NCI-H748 treated with DMSO at 0.1 percent for 48 hours (cell line): ENCODE measurements at places on chromosomes 6 and 20.

- peak; percentile 7 for DNase-seq
Observed at GRCh38 chr20:50790651-50791277, 4.1 kb upstream of the BCAS4 start.

GRCh38 chr20:4056880-4057279, 41.5 kb upstream of the RNF24 start:
- no peak for DNase-seq

DNA sequence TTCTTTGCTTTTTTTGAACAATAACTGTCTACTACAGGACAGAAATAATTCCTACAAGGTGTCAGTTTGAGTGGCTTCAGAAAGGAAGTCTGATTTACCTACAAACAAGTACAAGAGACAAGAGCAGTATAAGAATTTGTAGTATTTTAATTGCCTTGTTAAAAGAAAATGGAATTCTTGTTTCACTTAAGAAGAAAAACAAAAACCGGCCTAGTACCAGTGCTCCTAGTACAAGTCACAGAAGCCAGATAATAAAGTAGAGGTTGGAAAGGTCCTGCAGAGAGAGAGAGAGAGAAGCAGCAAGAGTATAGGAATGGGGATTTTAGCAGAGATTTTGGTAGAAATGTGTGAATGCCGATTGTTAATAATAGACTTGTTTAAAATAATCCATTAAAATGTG, 6.4 kb downstream of the TAB2 start:
- no peak for DNase-seq

DNA sequence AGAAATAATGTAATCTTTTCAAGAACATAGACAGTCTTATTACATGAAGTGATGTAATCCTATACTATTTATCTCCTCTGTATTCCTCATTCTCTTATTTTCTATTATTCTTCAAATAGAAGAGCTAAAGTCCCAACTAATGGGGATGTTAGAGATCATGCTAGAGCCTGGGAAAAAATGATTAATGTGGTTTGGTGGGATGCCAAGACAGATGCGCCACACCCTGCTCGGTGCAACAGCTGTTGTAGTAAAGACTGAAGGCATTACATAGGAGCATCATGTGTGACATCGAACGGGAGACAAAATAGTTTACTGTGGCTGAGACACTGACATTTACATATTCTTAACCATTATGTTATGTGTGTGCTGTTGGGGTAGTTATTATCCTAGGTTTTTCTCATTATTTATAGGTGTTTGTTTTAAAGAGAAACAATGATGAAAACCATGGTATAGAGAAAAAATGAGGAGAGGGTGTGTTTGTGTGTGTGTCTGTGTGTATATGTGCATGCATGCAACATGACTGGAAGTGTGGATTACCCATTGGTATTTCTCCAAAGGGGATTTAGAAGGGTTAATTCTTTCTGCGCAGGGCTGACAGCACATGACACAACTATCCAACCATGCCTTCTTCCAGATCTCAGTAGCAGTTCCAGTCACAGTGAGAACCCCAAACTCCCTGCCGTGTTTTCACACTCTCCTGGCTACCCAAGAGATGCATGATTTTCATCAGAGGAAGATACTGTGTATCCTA, 155.3 kb downstream of the EYA4 start:
- DNase-seq: peak; percentile 47

DNA sequence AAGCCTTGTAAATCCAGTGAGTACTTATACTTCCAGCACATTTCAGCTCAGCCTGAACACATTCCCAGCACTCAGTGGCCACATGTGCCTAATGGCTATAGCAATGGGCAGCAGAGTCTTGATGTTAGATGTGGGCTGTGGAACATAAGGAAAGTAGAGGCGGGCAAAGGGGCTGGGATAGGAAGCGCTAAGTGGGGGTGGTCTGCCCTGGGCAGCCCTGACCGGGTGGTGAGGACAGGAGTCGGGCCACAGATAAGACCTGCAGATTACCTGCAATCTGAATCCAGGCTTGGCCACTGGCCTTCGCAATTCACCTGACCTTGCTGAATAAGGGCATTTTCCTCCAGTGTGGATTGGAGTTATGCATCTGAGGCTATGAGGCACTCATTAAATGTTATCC, 11.1 kb upstream of the HMGA1 start:
- no peak for DNase-seq

- DNase-seq: no peak
Observed at GRCh38 chr6:13360671-13361540, 32.6 kb upstream of the TBC1D7 start.

GRCh38 chr6:160393891-160394653, 45.9 kb downstream of the SLC22A3 start:
- no peak for DNase-seq

- DNase-seq: no peak
Observed at GRCh38 chr6:136066005-136066404, 184.1 kb downstream of the MTFR2 start.

GRCh38 chr20:62769346-62770071, 26.8 kb upstream of the MRGBP start:
- no peak for DNase-seq

GRCh38 chr20:36728986-36729385, 16.9 kb downstream of the NDRG3 start:
- no peak for DNase-seq

GRCh38 chr20:3454831-3455230, 16.0 kb upstream of the ATRN start:
- DNase-seq: no peak

DNA sequence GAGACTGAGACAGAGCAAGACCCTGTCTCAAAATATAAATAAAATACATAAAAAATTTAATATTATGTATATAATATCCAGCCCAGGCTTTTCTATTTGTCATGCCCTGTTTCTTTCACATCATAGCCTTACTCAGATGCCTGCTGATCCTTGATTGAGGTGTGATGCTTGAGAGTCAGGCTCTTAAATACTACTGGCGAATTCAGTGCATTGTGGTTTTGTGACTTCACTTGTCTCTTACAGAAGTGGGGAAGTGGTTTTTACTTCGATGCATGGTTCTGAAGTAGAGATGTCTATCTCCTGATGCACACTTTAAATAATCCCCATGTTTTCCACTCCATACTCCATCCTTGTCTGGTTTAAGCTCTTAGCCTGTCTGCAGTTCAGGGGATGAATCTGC, 29.1 kb downstream of the ASXL1 start:
- DNase-seq: no peak

GRCh38 chr20:6420336-6420735, 297.5 kb upstream of the FERMT1 start:
- DNase-seq: no peak

GRCh38 chr6:55174211-55175026, at the start of gene HCRTR2:
Gene HCRTR2 (plus strand): TSS chr6:55174515. CDS start chr6:55174588, 73 bp downstream.
- DNase-seq: no peak

GRCh38 chr6:90237350-90237990, 59.2 kb downstream of the BACH2 start:
- DNase-seq: no peak

DNA sequence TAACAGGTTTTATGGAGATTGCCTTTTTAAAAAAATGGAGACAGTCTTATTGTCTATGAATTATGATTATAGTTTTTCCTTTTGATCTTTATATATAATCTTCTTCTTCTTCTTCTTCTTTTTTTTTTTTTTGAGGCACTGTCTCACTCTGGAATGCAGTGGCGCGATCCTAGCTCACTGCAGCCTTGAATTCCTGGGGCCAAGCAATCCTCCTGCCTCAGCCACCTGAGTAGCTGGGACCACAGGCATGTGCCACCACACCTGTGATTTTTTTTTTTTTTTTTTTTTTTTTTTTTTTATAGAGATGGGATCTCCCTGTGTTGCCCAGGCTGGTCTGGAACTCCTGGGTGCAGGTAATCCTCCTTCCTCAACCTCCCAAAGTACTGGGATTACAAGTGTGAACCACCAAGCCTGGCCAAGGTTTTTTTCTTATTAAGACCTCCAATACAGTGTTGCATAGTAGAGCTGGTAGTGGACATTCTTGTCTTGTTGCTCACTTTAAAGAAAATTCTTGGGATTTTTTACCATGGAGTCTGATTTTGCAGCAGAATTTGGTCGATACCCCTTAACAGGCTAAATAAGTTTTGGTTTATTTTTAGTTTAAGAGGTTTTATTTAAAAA, 46.5 kb downstream of the STK4 start:
- DNase-seq: no peak

- no peak for DNase-seq
Observed at GRCh38 chr20:50837532-50838321, 42.9 kb downstream of the BCAS4 start.

DNA sequence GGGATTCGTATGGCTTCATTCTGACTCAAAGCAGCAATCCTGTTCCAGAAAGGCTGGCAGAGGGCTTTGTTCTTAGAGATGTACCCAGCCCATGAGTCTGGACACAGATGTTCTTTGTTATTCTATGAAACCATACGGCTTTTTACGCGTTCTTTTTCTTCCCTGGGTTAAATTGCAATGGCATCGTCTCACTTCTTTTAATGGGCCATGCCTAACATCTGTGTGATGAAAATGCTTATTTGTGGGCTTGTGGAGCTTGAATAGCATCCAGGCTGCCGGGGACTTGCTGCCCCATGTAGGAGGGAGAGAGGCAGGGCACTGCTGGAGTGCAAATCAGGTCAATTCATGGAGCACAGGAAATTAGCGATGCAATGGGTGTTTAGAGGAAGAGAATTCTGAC, 19.4 kb downstream of the FAM50B start:
- DNase-seq: no peak

GRCh38 chr6:32212076-32212760, 11.6 kb downstream of the NOTCH4 start:
- no peak for DNase-seq

DNA sequence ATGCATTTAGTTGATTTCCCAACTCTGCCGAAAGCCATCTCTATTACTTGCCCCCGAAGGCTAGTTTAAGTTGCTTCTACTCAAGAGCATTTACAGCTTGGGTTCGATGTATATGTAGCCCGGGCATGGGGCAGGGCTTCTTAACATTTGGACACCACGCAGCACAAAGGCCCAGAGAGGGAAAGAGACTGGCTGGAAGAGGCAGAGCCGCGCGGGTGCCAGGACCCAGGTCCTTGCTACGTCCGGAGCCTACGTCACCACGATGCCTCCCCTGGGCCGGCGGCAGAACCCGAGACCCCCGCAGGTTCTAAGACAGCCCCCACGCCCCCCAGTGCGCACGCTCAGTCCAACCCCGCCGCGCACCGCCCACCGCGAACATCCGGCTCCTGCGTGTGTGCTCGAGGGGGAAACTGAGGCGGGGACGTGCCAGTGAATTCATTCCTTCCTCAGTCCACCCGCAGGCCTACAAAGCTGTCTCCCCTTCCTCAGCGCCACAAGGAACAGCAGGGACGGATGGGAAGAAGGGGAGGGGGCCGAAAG, 367 bp upstream of the PCIF1 start:
- no peak for DNase-seq

GRCh38 chr20:34401741-34402455, 38.8 kb downstream of the ITCH start:
- DNase-seq: no peak

DNA sequence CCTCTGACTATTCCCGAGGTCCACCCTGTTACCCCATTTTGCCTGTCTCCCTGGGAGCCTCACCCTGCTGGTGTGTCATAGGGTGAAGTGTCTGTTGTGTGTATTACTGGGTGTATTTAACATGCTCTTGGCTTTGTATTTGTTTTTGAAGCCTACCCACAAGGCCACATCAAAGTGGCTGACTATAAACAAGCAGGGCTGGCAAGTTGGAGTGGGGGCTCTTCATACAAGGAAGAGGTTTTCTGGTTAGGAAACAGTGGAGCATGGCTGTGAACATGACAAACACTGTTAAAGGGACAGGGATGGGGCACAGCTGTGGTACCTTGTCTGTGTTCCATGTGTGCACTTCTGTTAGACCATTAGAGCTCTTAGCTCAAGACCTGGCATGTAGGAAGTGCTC, 26.3 kb downstream of the HECA start:
- no peak for DNase-seq

- peak; percentile 84 for DNase-seq
Observed at GRCh38 chr6:28863604-28864325, 60.0 kb downstream of the TRIM27 start.

DNA sequence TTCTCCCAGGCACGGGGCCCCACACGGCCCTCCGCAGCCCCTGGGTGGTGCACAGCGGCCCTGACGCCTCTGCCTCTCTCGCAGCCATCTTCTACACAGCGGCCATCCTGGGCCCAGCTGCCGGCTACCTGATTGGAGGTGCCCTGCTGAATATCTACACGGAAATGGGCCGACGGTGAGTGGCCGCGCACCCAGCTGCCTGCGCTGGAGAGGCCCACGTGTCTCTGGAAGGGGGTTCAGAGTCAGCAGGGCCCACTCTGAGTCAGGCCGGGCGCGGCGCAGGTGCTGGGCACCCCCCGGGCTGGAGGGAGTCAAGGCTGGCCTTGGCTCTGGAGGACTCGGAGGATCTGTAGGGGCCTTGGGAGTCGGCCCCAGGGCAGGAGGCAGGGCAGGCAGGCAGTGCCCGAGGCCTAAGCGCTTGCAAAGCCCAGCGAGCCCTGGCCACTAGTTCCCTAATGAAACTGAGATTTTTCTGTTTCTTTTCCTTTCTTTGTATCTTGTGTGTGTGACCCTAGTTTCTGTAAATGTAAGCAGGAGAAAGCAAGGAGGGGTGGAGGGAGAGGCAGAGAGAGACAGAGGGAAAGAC, 16.4 kb downstream of the SLCO4A1 start:
- DNase-seq: no peak

GRCh38 chr6:19181211-19181610, 656.0 kb upstream of the ID4 start:
- no peak for DNase-seq

DNA sequence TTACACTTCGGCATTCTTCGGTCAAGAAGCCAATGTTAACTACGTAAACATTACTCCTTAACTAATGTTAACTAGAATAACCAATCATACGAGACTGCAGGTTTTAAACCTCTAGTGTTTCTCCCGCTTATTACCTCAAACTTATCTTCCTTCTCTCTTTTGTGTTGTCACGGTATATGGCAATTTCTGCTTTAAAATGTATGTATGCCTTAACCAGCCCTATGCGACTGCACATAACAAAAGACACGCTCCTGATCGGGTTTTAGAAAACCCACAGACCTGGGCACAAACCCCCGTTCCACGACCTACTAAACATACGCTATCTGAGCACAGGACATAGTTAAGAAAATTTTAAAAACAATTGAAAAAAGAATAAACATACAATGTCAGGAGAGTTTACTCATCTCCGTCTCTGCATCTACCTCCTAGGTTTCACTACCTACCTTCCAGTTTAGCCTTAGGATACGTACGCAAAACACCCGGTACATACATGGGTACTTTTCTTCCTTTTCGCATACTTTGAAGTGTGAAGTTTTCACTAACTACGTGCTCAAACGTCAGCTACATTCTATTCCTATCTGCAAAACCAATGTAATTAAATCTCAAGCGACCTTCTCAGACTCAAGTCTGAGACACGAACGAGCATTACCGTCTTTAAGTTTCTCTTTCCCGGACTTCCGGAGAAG, 1.1 kb downstream of the CD164 start:
- DNase-seq: peak; percentile 54

- DNase-seq: no peak
Observed at GRCh38 chr6:134077301-134077700, 24.9 kb upstream of the SLC2A12 start.

DNA sequence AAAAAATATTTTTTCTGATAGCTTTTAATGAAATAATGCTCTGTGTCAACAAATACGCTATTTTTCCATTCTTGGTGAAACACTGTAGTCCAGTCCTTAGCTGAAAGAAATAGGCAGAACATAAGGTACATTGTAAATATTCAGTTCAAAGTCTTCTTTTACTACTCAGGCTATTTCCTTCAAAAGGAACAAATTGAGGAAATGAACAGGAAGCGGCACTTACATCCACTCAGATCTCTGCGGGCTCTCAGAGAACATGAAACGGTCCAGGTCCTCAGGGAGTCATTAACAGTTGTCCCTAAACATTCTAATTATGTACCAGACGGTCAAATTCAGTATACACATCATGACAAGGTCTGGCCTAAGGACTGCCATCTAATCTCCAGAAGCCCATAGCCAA, 212.6 kb downstream of the KIF16B start:
- DNase-seq: no peak
